NCI-H1436 treated with DMSO at 0.1 percent for 48 hours (cell line): ENCODE measurements at places on chromosomes 5 and 9.

DNA sequence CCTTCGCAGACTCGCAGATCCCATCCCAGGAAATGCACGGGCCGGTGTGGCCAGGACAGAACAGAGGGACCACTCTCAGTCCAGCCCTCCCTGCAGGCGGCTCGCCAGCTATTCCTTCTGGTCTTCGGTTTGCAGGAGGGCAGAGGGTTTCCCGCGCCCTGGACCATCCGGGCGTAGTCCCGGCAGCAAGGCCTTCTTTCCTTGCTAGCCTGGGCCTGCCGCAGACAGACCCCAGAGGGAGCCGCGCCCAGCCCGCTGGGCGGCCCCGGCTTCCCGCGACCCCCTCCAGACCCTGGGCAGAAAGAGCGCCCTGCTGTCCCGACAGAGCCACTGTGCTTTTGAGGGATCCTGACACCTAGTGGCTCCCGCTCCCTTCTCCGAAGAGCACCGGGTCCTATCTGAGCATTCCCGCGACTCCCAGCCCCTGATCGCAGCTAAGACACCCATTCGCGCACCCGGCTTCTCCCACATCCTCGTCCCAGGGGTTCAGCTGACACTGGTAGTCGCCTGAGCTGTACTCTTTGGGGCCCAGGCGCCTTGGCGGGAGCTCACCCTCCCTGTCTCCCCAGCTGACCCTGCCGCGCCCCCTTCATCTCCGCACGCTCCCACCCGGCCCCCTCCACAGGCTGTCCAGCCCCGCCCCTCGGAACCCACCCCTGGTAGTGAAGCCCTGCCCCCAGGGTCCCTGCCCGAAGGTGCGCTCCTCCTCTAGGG lies 1.1 kb downstream of the CFAP90 start:
- no peak for DNase-seq

DNA sequence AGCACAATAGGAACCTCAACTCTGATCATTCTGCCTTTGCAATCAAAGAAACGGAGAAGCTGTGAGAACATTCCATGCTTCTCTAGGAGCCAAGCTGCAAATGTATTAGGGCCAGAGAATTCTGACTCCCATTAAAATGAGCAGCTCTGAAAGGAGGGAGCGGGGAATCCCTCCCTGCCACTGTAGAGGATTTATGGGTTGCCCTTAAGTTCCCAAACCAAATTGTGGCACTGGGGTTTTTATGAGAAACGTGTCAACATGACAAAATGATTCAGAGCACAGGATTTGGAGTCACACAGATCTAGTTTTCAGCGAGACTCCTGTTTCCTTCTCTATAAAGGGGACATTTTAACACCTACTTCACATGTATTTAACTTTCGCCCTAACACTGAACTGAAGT lies 1.8 kb downstream of the IL6ST start:
- no peak for DNase-seq

DNA sequence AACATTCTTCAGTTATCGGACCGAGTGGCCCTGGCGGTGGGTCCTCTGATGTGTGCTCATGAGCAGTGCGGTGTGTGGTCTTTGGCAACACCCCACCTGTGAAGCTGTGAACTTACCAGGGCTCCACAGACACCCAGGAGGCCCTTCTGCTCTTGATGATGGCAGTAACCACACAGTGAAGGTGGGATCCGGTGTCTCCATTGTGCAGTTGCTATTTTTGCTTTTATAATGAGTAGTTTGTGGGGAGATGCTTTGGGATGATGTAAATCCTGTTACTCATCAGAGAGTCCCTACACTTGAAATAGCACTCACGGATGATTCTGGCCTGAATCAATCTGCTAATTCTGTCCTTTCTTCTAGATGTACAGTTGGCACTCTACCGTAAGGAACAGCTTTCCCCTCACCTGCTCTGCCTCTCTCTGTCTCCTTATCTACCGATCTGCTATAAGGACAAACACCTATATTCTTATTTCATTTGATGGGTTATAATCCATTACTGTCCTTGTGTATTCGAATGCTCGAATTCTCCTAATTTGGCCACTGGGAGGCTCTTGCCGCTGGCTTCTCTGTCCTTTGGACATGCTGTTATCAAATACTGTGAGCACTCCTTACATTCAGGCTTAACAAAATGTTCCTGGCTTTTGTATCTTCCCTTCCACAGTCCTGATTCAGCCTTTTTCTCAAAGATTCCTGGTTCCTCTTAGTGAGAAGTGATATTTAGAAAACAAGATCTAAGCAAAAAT lies 20.2 kb downstream of the ATPSCKMT start:
- DNase-seq: no peak

- no peak for DNase-seq
These were observed 126.2 kb downstream of the MAPKAP1 start for GRCh38 chr9:125580701-125581286.

DNA sequence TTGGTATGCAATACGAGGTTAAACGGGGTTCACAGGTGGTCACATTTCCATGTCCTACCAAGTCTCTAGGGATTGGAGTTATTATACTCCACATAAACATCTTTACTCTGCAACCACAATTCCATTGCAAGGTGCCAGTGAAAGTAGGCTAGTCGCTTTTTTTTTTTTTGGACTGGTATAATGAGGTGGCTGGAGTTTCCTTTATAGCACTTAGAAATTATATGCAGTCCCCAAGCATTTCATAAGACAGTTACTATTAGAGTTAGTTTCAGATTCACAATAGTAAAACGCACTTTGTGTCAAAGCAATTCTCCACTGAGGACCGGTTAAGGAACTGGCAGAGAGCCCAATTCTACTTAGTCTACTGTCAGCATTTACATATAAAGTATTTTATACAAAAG lies 1.4 kb downstream of the MEF2C start:
- DNase-seq: no peak

DNA sequence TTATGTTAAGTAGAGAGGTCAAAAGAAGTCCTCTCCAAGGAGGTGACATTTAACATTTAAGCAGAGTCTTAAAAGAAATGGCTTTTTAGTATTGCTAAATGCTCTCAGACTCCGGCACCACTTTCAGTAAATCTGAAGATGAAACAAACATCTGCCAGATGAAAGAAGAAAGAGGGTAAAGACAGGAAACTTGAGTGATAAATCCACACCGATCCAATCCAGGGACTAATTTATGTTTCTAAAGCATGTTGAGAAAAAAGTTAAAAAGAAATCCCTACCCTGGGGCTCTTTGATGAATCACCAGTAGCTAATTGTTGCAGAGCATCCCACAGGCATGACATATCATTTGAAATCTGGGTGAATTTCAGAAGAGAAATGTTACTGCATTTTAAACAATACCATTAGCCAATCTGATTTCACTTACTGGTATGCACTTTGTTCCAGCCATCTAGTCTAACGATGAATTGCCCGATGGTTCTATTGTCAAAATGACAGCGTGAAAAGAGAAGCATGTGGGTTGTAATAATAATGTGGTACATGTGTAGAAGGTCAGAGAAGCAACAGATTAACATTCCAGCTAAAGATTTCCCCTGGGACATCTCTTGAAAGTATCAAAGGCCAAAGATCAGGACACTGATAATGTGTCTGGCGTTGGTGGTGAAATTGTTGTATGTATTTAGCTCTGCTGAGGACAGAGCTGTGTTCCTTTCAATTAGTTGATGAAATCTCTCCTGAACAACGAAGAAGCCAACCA lies 485.7 kb downstream of the CSNK1G3 start:
- no peak for DNase-seq

- no peak for DNase-seq
These were observed 6.9 kb downstream of the ARPC5L start for GRCh38 chr9:124868511-124869465.

GRCh38 chr9:111961009-111961408 lies 64.4 kb downstream of the UGCG start:
- no peak for DNase-seq

GRCh38 chr5:176541338-176542134 lies 4.3 kb upstream of the RNF44 start:
- no peak for DNase-seq

DNA sequence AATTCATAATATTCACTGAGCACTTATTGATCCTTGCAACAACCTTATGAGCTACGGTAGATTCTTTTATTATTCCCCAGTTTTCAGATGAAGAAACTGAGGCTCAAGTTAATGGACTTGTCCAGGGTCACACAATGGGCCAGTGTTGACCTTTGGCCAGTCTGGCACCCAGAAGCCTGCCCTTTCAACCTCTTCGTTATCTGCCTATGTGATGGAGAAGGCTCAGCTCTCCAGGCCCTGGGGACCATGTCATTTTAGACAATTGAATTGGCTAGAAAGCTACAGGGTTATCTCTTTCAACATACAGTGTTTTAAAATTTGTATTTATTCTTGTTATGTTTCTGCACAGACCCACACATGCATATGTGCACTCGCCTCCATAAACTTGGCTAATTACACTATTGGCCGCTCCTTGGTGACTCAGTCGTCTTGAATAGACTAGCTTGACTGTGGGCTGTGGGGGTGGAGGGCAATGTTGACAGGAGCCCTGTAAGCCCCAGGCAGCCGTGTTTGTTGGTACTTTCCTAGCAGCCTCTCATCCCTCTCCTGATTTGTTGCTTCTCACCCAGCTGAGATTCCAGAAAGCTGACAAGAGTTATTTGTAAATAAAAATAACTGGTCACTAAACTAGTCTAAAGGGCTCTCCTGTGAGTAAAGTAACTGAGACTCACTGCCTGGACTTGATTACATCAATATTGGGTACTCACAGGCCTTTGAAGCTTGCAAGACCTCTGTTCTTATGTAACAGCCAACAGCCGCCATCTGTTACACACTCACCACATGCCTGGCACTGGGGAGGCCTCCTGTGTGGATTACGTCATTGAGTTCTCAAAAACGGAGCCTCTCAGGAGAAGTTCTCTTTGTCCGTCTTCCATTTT lies 8.5 kb upstream of the ANGPTL2 start:
- DNase-seq: no peak

- no peak for DNase-seq
These were observed 134.4 kb downstream of the CACNA1B start for GRCh38 chr9:138011951-138012500.

DNA sequence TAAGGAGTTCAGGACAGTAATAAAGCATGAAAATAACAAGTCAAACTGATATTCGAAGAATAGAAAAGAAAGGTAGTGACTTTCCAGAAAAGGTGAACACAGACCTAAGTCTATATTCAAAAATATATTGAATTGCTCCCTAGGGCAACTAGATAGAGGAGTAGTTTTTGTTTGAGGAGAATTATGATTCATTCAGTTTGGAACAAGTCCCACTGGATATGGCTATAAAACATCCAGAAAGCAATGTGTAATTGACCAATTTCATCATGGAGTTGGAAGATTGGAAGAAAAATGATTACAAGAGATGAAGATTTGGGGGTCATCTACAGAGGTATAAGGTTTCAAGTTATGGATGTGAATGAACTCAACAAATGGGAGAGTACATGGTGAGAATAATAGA lies 117.5 kb upstream of the ZNF462 start:
- no peak for DNase-seq
